ENCODE measurements at places on chromosomes 16 and 17.

GRCh38 chr16:27235938-27236245 is 32.6 kb downstream of the KDM8 start:
- no peak for DNase-seq

DNA sequence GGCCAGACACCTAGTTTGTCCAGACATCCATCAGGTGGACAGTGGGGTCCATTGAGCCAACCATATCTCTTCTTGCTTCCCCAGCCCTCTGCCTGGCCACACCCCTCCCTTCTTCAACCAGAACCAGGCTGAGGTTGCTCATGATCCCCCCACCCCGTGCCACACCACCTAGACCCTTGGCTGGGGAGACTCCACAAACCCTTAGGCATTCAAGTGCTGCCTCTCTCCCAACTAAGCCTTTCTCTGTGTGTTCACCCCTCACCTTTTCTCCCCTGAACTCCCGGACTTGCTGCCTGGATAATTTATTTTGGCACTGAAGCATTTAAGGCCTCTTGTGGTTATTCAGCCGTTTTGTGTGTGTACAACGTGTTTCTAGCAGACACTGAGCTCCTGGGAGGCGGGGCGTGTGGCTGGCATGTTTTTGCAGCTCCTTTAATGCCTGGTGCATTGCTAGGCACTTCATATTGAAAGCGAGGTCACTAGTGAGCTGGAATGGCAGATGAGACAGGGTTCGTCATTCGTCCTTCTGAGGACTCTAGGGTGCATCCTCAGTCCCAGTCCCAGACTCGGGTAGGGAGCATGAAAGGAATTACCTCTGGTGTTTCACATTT is 28.7 kb downstream of the CACNA1G start:
- DNase-seq: no peak

DNA sequence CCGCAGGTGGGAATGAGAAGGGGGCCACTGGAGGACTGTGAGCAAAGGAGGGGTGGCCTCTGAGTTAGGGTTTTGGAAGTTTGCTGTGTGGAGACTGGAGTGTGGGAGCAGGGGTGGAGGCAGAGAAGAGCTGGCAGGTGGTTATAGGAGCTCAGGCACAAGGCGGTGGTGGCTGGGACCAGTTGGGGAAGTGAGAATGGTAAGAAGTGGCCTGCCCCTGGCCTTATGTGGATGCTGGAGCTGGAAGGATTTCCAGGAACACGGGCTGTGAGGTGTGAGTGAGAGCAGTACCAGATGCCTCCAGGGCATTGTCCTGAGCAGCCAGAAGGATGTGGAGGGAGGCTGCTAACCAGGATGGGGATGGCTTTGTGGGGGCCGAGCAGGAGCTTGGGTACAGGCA is 277.2 kb downstream of the SNX29 start:
- no peak for DNase-seq

DNA sequence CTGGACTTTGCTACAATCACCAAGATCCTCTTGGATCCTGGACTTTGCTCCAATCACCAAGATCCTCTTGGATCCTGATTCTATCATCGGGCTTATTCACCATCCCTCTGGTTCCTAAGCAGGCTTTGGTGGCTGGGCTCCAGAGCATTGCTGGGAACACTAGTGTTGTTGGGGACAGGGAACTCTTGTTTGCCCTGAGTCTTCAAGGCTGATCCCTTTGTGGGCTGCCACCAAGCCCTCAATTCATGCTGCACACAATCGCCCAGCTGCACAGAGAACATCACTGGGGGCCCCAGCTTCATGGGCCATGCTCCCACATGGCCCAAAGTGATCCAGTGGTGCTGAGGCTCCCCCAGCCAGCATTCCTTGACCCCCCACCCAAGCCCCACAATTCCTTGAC is 88.3 kb downstream of the TMEM132E start:
- no peak for DNase-seq

GRCh38 chr17:49388692-49389513 is 25.8 kb downstream of the PHB1 start:
- DNase-seq: no peak

GRCh38 chr16:80065541-80065940 is 465.0 kb upstream of the MAF start:
- DNase-seq: no peak

DNA sequence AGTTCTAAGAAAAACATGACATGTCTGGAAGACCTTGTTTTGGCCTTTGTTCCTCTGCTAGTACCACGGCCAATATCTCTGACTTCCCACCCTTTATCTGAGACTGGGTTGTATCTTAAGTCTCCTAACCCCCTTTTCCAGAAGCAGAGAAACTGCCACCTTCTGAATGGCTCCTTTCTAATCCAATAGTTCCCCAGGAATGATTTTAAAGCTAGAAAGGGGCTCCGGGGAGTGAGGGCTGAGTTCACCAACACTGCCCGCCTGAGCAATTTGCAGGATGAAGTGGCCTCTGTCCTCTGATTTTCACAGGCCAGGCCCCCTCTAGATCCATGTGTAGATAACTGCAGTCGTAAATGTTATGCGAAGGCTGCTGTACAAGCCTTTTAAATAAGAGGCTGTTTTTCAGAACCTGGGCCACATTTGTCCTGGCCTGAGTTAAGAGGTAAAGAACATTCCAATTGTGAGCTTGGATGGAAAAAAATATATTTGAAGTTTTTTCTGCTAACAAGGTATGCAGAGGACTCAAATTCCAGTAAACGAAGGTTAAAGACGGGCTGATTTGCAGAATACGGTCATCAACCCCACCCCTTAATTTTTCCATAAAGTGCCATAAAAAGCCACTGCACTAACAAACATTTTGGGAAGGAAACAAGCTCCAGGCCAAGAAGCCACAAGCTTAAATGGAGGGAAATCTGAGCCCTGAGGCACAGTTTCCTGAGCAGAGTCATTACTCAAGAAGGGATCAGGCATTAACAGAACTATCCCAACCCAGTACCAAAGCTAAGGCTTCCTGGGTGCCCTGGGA is 117.0 kb upstream of the MAF start:
- no peak for DNase-seq

DNA sequence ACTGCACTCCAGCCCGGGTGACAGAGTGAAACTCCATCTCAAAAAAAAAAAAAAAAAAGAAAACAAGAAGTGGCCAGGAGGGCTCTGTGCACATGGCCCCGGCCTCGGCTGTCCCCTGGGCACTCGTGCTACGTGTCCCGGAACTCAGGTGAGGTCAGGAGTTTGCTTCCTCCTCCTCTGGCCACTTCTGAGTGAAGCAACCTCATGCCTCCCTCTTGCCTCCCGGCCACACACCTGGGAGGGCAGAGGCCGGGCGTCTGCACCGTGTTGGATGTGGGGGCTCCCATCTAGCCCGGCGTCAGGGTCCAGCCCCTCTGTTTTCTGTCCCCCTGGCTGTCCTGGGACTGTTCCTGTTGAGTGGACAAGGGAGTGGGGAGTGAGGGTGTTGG is 22.2 kb downstream of the ASPSCR1 start:
- DNase-seq: no peak

DNA sequence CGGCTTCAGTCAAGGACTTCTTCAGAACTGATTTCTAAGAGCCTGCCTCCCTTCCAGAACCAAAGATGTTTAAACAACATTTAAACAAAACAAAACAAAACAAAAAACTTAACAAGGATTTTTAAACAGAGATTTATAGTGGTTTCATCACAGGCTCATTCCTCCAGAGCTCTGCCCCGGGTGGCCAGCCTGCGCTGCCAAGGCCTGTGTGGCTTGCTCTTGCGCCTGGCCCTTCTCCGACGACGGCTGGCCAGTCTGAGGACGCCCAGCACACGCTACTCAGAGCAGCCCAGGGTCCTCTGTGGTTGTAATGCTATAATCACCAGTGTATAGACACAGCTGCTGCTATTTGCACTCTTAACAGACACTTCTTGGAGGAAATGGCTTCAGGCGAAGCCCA is 307.2 kb upstream of the MYOCD start:
- no peak for DNase-seq

- no peak for DNase-seq
Observed at GRCh38 chr17:80212962-80213642, 7.0 kb downstream of the SGSH start.

DNA sequence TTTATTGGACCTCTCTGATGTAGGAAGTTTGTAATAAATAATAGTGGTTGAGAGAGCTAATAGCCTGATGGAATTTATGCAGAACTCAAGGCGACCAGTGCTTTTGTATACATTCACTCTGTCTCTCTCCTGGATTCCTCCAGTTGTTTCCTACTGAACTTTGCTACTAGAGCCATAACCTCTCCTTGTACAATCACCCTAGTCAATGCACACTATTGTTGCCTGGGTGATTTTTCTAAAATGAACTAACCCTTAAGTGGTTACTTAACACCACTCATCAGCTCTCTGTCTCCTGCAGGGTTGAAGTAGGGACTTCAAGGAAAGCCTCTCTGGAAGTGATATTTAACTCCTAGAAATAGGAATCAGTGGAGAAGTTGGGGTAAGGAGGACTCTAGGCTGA is 9.7 kb downstream of the PHKB start:
- DNase-seq: no peak

GRCh38 chr17:61862975-61863800 is at the start of gene BRIP1:
Gene BRIP1 (minus strand): TSS chr17:61863528. CDS start chr17:61861539, 1,989 bp downstream.
- DNase-seq: peak; percentile 92

- no peak for DNase-seq
Observed at GRCh38 chr16:80148826-80149225, 392.0 kb upstream of the DYNLRB2 start.

DNA sequence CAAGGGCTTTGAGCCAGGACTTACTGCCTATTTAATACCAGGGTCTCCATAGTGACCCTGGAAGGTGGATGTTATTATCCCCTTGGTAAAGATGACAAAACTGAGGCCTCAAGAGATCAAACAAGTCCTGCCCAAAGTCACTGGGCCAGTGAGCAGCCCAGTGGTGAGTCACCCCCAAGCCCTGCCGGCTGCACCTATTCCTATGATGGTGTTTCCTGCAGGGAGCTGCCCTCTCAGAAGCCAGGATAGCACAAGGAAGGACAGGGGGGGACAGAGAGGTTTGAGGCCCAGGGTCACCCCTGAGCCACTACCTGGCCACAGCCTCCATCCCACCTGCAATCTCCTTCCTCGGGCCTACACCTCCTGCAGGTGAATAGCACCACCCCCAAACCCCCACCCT is 90.9 kb downstream of the SDK2 start:
- DNase-seq: no peak

GRCh38 chr17:79482727-79483521 is 127.9 kb downstream of the RBFOX3 start:
- DNase-seq: no peak

- no peak for DNase-seq
Observed at GRCh38 chr16:86306811-86307513, 203.4 kb upstream of the FOXF1 start.

DNA sequence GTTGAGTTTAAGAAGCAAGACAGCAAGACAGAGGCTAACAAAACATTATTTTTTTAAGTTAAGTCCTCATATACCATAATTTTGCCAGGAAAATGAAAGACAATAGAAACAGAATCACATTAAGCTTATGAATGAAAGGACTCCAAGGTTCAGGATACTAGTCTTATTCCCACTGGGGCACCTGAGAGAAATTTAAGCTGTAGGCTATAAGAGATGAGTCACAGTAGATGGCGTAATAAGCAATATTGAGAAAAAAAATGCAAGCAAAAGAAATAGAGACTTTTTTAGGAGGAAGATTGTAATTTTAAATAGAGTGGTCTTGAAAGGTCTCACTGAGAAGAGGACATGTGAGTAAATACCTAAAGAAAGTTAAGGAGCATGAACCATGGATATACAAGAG is 57.1 kb upstream of the KIF2B start:
- no peak for DNase-seq

DNA sequence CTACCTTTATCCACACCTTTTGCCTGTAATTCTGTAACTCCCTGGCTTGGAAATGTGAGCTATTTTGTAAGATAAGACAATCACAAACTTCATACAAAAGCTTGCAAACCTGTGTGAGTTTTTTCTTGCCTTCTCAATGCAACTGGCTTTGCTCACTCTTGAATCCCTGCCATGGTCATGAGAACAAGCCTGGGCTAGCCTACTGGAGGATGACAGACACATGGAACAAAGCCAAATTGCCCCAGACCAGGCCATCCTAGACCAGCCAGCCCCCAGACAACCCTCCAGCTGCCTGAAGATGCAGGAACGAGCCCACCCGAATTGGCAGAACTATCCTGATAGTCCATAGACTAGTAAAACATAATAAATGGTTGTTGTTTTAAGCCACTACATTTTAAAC is 466.6 kb upstream of the ERCC4 start:
- DNase-seq: no peak

DNA sequence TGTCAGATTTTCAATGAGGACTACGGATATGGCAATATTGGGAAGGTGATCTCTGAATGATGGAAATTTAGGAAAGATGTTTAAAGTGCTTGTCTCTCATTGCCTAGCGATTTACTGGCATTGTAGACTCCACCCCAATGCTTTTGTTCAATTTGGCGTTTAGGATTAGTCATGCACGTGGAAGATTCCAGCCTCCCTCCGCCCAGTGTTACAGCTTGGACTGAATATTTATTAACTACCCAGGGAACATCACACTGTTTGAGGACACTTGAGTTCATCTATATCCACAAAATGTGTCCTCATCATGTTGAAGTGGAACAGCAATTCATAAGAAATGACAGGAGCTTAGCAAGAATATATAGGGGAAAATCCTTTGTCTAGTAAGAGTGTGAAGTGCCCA is 738.8 kb upstream of the RBFOX1 start:
- DNase-seq: no peak

- no peak for DNase-seq
Observed at GRCh38 chr17:75850928-75851692, 4.0 kb downstream of the WBP2 start.

DNA sequence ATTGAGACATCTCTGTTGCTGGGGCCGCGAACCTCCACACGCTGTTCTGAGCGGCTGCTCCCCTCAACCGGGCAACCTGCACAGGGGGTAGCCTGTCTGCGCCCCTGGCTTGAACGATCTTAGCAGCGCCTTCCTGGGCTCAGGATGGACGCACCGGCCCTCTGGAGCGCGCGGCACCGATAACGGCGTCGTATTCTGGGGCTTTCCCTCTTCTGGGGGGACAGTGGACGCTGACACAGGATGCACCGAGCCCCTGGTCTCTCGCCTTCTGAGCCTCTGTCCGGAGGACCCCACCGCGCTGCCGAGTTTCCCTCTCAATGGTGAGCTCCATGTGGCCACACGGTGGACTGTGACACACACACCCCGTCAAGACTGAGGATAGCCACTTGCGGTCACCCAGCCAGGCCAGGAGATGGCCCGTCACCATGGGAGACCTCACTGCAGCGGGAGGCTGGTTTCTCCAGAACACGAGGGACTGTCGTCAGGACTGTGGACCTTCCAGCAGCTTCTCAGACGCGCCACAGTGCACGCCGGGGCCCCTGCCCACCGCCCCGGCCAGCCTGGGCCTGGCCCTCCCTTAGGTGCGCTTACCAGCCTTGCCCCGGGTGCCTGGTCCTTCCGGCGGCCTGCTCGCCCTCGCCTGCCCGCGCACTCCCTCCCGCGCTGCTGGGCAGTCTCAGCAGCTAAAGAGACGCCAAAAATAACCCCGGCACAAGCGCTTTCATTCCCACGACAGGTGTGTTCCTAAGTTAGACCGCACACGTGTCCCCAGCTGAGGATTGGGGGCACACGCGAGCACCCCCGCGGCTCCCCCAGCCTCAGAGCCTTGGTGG is 30.0 kb upstream of the PABPN1L start:
- DNase-seq: no peak

Data from COR-L47 (cell line).